Breast epithelium (tissue), 4 donors: ENCODE measurements at places on chromosomes 1 and 21. TPM values are rescaled to one million over a fixed set of nuclear protein-coding genes. Genes with fewer than 3 reads are reported as not detected.

The FAM3B gene
- total RNA-seq: 1.6 TPM

The THEM5 gene
- total RNA-seq: not detected

The NID1 gene
- total RNA-seq: 60.3 TPM

The OR2L2 gene
- total RNA-seq: 0.73 TPM

DNA sequence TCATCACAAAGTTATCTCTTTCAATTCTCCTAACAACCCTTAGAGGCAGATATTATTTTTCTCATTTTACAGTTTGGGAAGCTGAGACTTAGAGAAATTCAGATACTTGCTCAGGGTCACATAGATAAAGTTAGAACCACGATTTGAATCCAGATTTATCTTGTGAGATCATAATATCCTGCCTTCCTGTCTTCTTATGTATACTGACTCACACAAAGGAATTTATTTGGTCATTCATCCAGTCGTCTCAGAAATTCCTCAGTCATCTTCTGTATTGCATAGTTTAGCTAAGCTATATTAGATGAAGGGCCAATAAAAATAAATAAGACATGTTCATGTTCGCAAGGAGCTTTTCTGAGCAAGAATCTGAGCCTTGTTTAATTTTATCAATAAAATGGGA, 35.8 kb upstream of the RUNX1 start:
- no peak for DNase-seq

DNA sequence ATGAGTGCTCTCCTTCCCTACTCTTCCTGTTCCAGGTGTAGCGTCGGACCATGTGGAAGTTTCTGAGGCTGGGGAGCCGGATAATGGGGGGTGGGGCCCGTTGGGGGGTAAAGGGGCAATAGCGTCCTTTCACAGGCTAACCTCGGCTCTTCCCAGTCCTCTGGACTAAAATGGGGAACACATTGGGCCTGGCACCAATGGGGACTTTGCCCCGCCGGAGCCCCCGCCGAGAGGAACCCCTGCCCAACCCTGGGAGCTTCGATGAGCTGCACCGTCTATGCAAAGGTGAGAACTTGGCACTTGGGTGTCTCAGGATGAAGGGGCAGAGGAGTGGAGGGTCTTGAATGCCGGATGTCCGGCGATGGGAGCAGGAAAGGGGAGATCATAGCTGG, 456 bp downstream of the TOMM40L start:
- DNase-seq: no peak

DNA sequence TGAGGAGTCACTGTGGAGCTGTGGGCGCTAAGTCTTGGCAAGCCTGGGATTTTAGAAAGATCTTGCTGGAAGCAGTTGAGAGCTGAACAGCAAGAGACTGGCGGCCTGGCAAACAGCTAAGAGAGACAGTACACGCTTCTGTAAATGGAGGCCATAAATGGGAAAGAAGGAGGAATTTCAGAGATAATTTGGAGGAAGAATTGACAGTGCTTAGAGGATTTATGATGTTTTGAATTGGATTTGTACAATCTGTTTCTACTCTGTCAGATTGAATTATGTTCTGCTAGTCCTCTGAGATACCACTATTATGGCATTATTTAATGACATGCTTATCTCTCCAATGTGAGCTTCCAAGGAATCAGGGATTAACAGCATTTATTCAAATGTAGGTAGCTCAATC, 50.1 kb downstream of the ABCA4 start:
- DNase-seq: no peak

- no peak for DNase-seq
Observed at GRCh38 chr1:89633800-89634625, 1.1 kb downstream of the LRRC8C start.

- DNase-seq: no peak
Observed at GRCh38 chr1:15885269-15885668, 37.8 kb downstream of the SPEN start.

GRCh38 chr1:112423207-112423606, 27.2 kb downstream of the CTTNBP2NL start:
- no peak for DNase-seq

- no peak for DNase-seq
Observed at GRCh38 chr1:63693944-63694571, 79.8 kb upstream of the ROR1 start.

DNA sequence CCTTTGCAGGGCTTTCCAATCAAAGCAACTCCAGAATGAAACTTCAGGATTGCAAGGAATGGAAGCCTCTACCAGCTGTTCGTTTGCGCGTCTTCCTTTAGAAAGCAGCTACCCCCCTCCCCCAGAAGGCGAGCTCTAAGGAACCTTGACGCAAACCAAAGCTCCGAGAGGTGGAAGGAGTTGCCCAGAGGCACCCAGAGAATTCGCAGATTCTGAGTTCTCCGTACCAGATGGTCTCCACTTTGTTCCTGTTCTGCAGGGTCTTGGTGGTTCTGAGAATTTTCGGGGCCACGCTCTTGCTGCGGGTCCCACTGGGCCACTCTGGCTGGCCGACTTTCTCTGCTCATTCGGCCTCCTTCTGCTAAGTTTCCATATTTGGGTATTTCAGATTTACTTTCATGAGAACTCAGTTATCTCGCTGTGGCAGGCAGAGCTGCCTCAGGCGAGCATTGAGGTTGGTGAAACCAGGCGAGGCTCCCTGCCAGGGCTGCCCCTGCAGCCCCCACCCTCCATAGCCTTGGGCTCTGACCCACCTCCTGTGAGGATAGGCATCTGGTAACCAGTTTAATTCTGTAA, 801 bp downstream of the TRAF5 start:
- no peak for DNase-seq

DNA sequence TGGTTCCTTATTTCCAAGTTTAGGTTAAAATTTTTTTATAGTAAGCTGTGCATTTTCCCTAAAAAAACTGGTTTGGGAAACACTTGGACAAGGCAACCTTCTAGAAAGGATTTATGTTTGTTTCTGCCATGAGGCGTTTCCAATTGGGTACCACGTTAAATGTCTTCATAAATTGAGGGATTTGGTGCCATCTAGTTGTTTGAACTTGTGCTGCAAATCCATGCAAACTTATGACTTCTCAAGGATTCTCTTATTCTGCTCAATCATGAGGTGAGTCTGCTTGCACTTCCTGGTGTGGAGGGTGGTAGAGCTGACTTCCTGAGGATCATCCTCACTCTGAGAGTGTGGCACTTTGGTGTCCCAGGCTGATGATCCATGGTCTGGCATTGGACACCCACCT, 123.3 kb downstream of the PCNX2 start:
- DNase-seq: no peak

DNA sequence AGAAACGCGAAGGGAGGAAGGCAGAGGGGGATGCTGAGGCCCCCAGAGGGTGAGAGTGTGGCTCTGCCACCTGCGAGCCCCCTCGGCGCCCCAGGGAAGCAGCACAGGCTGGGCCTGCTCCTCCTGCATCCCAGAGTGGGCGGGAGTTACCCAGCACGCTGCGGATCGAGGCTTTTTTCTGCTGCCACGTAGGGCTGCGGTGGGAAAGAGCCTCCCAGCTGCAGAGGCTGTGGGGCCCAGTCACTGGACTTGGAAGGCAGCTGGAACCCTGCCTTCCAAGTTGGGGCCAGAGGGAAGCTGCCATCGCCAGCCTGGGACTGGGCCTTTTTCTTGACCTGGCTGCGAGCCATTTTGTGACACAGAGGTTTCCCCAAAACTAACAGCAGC, 2.3 kb upstream of the GRIK3 start:
- no peak for DNase-seq

DNA sequence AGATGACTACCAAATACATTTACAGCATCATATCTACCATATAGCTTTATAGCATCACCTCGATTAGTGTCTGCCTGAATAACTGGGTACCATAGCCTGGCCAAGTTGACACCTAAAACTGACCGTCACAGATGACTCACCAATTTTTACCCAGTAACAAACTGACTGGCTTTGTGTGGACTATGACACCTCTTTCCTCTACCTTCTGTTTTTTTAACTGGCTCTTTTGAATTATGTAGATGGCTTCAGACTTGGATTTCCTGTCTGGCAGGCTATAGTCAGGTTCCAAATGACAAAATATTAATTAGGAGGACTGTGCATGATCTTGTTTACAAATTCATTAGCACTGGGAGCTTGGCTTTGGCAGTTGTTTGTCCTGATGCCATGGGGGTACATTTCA, 360.3 kb downstream of the TGFB2 start:
- no peak for DNase-seq
